ENCODE measurements at places on chromosomes 16 and 17.

- no peak for DNase-seq
These were observed 34.0 kb downstream of the PLCD3 start for GRCh38 chr17:45098081-45098868.

DNA sequence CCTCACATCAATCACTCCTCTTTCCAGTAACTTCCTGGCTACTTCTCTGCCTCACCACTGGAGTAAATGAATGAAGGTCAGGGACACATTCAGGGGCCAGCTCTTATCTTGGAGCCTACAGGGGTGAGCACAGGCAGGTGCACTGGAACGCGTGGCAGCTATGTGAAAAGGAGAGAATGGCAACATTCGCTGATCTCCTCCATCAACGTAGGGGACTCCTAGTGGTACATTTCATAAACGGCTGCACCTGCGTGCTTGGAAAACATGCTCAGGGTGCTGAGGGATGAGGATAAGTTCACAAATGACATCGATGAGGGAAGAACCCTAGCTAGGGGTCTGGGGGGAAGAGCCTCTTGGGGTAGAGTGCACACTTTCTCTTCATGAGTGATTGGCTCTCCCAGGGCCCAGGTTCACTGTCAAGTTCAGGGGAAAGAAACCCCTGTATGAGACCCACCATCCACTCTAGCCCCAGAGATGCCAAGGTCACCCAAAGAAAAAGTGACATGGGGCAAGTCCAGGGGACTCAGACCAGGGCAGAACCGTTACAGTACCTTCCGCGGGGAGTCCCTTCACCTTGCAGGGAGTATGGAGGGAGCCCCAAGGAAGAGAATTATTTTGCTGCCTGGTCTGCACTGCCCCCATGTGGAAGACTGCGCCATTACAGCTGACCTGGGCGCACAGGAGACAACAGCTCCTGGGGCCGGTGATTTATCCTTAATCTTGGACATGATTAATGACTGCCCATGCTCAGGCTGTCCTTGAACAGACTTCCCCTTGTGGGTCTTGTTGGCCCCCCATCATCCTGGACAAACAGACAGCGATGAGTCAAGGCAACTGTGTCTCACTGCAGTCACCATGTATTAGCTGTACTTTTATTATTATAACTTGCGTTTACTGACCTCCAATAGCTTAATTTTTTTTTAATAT lies 30.1 kb downstream of the VAC14 start:
- DNase-seq: peak; percentile 10

GRCh38 chr16:83721676-83722075 lies 86.1 kb upstream of the HSBP1 start:
- no peak for DNase-seq

GRCh38 chr16:54931120-54932014 lies 702 bp downstream of the IRX5 start:
- DNase-seq: no peak

DNA sequence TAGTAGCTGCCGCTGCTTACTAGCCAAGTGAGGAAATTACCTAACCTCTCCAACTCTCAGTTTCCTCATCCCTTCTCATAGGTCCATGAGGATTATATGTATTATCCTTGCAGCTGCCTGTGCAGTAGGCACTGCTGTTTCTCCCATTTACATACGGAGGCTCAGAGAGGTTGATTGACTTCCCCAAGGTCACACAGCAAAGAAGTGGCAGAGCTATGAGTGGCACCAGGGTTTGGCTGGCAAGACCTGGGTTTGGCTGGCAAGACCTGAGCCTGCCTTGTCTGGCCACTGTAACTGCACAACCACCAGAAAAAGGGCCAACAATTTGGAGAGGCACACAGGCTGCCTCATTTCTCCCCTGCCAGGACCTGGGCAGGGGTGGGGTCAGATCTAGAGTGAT lies 2.5 kb upstream of the NDRG4 start:
- no peak for DNase-seq

DNA sequence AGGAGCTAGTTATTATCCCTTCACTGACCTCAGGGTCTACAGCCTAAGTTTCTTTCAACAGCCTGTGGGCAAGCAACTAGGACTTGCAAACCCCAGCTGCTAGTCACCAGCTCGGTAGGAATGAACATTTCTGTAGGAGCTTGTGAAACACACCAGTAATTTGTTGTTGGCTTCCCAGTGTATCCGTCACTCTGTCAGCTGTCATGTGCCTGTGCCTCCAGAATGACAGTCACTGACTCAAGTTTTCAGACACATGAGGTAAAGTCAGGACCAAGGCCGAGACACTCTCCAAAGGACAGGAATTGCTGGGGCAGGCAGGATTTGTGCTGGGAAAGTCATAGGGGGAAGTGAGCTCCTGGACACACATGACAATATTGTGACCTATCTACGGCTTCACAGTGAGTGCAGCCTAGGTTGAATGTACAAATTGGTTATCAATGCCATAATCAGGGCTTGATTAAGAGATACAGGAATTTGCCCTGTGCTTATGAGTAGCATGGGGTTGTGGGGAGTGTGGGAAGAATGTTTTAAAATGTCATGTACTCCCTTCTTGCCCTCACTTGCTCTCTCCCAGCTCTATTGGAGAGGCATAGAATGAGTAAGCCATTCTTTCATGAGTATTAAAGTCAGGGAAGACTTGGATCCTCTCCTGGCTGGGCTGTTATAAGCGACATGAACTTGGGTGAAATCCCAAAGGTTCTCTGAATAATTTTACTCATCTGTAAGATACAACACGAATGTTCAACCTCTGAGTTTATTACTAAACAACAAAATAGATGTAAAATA lies 391.4 kb downstream of the UTP18 start:
- DNase-seq: no peak

DNA sequence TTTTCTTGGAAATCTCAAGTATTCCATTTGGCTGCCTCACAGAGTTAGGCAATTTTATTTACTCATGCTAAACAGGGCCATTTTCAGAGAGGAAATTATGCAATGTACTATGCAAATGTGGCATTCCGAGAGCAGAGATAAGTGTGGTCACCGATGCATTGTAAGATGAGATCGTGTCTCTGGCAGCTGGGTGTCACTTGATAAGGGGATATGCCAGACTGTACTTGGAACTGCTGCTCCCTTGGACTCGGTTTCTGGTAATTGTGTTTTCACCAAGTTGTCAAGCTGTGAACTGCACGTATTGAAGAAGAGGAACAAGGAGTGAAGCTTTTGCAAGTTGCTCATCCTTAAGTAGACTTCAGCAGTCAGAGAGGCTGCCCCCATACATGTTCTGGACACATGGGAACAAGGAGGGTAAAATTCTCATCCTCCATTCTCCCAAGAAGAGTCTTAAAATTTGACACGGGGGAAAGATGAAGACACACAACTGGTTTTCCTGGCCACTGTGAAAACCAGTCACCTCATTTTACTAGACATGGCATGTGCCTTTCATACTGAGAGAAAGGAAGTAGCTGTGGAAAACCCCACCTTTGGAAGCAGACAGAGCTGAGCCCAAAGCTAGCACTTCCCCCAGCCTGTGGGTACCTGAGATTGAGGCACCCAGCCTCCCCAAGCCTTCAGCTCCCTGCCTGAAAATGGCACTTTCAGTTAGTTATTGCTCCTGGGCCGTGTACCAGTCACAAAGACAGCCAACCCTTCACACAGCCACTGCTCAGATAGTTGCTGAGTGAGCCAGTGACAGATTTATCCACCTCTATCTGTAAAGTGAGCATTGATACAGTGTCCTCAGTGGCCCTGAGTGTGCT lies 150.7 kb downstream of the SOCS1 start:
- no peak for DNase-seq

- no peak for DNase-seq
These were observed 619 bp upstream of the TMEM92 start for GRCh38 chr17:50273654-50274040.

DNA sequence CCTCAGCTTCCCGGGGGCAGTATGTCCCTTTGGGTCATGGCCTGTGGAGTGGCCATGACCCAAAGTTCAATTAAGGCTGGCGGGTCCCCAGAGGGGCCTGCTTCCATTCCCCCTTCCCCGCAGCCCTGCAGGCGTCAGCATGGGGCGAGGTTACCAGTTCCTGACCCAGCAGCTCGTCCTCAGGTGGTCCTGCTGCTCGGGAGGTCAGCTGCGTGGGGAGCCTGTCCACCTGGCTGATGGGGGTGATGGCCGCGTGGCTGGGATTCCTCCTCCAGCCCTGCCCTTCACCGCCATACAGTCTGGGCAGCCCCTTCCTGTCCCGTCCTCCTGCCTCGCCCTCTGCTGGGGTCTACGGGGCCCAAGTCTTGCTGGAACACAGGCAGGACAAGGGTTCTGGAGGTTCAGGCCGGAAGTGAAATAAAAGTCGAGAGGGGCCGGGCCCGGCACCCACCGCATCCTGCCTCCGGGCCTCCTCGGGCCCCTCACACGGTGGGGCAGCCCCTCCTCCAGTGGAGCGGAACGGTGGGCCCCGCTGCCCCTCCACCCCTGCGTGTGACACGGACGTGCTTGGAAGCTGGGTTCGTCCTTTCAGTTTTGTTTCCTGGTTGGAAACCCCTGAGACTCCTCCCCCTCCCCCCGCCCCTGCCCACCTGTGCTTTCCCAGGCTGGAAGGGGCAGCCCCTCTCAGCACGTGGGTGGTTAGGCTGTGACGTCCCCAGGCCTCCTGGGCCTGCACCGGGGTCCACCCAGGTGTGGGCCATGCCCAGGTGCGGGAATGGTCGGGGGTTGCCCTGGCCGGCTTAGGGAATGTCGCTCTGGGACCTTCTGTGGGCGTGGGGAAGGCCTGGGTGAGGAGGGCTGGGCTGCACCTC lies 6.8 kb downstream of the UBALD2 start:
- DNase-seq: peak; percentile 88

GRCh38 chr17:81179861-81180260 lies 13.8 kb upstream of the AATK start:
- DNase-seq: no peak

DNA sequence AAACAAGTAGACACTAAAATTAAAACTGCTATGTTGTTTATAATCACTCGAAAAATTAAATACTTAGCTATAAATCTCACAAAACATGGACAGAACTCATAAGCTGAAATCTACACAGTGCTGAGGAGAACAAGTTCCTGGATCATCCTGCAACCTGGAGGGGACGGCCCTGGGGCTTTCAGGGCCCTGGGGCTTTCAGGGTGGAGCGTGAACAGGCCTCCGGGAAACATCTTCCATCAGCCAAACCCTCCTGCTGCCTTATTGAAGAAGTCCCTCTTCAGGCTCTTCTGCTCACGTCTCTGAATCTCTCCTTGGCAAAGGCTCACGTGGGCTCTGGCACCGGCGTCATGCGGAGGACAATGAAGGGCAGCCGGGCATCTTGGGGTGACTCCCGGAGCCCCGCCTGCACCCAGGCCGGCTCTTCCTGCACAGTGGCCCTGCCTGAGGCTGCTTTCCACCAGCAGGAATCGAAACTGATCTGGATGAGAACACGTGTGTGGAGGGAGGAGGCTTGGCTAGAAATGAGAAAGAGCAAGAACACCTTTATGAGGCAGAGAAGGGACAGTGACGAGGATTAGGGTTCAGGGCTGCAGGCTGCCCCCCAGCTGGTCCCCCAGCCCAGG lies 127.3 kb downstream of the CDRT15L2 start:
- no peak for DNase-seq

GRCh38 chr16:87556941-87557459 lies 45.3 kb upstream of the JPH3 start:
- DNase-seq: no peak

DNA sequence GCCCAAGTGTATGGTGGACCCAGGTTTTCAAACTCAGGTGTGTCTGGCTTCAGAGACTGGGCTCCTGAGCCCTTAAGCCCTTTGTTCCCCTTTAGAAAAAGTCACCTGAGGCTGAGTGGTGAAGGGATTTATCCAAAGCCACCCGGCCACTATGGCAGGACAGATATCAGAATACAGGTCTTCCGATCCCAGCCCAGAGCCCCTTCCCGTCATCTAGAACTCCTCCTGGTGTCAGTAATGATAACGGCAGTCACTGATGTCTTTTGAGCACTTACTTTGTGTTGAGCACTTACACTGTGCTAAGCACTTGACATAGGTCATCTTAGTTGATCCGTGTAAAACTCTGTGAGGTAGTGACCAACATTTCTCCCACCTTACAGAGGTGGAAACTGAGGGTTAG lies 16.6 kb downstream of the NOD2 start:
- DNase-seq: no peak

- DNase-seq: no peak
These were observed 20.5 kb downstream of the SLC7A6 start for GRCh38 chr16:68284847-68285246.

DNA sequence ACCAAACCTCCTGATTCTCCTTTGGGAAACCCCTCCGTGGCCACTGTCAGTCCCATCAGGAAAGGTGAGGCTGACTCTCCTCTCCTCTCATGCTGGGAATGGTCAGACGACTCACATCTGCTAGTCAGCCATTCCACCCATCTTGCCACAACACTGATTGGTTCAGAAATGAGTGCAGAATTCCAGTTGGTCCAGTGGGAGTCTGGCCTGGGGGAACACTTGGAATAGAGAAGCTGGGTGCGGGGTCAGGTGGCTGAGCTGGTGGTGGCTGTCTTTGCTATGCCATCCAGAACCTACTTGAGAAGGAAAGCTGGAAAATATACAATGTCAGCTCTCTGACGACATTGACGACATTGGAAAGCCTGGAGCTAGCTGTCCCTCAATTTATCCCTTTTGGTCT lies 23.6 kb upstream of the PLLP start:
- DNase-seq: no peak

DNA sequence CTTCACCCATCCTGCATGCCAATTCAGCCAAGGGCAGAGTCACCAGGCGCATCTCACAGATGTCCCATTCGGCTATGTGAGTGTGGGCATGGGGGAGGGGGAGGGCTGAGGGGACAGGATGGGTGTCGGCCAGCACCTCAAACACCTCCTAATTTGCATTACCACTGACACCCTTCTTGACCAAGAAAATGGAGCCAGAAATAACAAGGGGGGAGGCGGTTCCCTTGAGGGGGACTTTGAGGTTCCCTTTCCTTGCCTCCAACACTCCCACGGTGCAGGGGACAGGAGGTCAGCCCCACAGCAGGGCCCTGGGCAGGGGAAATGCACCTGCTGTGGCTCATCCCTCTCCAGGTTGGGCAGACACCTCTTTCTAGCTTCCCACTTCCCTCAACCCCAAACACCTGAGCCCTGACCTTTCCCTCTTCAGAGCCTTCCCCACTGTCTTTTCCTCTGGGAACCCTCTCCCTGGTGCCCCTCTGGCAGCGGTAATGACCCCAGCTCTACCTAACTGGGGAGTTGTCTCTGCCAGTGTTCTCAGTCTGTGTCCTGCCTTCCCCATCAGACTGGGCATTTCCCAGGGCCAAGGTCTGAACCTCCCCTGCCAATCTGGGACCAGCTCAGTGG lies 18.2 kb upstream of the TBX21 start:
- DNase-seq: no peak

DNA sequence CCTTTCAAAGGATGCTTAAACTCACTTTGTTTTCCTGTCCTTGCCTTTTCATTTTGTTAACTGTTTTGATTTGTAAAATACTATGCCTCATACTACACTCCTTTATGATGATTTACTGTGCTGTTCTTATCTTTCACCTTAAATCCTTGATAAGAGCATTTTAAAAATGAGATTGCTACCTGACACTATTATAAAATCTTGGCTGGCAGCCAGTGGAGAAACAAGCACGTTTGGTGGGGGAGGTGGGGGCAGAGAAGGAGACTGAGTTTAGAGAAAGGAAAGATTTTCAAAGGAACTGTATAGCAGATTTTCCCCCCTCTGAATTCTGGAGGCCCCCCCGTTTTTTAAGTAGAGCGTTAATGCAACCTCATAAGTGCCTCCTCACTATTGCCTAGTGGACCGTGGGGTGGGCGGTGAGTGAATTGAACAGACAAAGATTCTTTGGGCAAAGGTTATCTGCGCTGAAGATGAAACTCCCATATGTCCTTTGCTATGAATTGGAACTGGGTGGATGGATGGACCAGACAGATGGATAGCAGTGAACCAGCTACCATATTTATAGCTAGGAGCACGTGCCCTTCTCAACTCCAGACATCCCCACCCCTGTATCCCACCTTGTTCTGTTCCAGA lies 200.2 kb downstream of the CCDC182 start:
- no peak for DNase-seq

GRCh38 chr17:36195434-36196130 lies 976 bp downstream of the CCL3L1 start:
- no peak for DNase-seq

Measured in stimulated activated CD4-positive, alpha-beta T cell treated with anti-CD3 and anti-CD28 coated beads, Interleukin-1b, Interleukin-23, amount 100 ng/mL, for 24 hours (primary cell).